ENCODE measurements at places on chromosomes 5 and 9. TPM values are rescaled to one million over a fixed set of nuclear protein-coding genes. Genes with fewer than 3 reads are reported as not detected.
A peak's percentile ranks its signal among the peaks of the same experiment; 100 is the strongest.

Gene LHX6
- total RNA-seq, result 0.12 TPM

Gene GPX8
- not detected for total RNA-seq

DNA sequence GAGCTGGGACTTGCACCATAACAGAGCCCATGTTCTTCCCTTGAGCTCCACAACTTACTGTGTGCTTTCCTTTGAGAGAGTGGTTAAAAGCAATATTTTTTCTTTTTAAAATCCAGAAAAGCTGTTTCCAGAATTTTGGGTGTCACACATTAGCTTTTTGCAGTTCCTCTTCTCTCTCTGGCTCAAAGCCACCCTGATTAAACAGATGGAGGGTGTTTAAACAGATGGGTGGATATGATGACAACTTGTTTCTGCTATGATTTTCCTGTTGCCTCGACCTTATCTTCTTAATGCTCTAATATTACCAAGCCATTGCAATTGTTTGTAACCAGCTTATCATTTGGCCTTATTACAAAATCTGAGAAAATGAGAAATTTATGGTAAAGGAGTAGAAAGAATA is 22.9 kb upstream of the CFAP95 start:
- peaks cover 17% of the 10 kb centered on the region for H3K27me3 ChIP-seq
- no peak overlapping the region for H3K4me3 ChIP-seq
- no peaks in the 10 kb centered on the region for H3K36me3 ChIP-seq
- H3K4me1 ChIP-seq, result peaks cover 4% of the 10 kb centered on the region

Gene IGFBPL1
- total RNA-seq, result not detected

Gene FAM221B
- total RNA-seq, result not detected

Gene SPATA31E1
- total RNA-seq, result not detected

Gene MLANA
- not detected for total RNA-seq

Gene TRIM14
- 45.2 TPM for total RNA-seq

Gene OTP
- total RNA-seq, result not detected

Gene GPR151
- not detected for total RNA-seq

DNA sequence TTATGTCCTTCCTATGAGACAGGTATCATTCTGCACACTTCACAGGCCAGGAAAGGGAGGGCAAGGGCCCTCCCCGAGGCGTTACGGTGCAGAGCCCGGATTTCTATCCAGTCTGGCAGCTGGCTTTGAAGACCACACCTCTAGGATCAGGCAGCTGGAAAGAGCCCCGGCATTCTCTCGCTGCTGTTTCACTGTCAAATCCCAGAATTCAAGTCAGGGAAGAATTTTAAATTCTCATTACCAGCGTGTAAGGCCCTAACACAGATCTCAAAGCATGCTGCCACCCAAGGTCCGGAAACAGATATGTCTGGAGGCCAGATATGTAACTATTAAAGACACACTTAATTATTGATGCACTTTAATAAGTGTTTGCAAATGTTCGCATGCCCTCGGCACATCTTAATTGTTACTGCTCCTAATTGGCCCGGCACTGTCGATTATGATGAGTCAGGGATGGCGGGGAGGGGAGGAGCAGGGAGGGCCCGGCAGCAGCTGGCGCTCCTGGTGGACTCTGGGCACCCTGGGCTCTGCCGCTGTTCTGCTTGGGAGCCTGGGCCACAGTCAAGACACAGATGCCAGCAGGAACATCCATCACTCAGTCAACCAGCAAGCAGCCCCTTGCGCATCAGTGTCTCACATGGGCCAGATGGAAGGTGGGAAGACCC is 76.3 kb upstream of the BARHL1 start:
- no peak for DNase-seq
- no peak overlapping the region for H3K4me3 ChIP-seq
- no peaks in the 10 kb centered on the region for H3K36me3 ChIP-seq
- no peak overlapping the region for H3K27ac ChIP-seq

DNA sequence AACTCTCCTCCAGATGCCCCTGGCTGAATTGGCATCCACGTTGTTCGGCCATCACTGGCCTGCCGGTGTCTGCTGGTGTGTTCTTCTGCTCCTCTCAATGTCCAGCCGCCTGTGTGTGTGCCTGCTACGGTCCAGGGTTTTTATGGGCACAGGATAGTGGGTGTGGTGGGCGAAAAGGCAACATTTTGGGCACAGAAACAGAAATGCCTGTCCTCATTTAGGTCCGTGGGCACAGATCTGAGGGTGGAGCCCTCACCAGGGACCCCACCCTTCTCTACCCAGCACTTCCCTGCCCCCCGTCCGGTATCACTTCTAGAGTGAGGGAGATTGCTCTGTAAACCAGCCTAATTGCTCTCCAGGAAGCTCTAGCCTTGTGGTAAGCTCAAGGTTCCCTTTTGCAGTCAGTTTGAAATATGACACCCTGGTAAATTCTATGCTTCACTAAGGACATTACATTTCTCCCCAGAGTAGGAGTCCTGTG is 410.1 kb downstream of the MAT2B start:
- no peak overlapping the region for H3K4me3 ChIP-seq
- no peaks in the 10 kb centered on the region for H3K27me3 ChIP-seq
- H3K36me3 ChIP-seq, result no peaks in the 10 kb centered on the region
- H3K27ac ChIP-seq, result peak overlapping the region; percentile 28
- H3K4me1 ChIP-seq, result no peaks in the 10 kb centered on the region
- DNase-seq, result no peak

DNA sequence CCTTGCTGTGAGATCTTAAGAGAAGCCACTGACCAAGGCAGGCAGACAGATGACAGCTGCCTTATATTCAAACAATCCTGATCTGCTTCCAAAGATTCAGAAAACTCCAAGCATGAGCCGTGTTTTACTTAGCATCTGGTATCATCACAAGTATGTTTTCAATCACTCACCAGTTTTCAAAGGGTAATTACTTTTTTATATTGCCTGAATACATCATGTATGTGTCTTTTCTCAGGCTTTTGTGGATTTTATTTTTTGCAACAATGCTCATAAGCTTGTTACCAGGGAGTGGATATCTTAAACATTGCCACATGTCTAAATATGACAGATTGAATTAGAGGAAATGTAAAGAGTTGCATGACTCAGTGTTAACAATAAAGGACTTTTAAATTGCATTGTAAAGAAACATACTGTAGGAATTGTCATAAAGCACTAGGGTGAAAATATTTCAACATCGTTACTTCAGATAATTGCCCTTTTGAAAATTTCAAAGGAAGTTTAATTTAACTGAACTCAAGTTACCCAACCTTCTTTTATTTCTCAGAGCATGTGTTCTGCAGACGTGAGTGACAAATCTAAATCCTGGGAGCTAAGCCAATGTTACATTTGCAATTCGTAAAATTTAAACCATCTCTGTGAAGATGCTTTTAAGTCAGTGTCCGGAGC is 326.1 kb downstream of the PLK2 start:
- no peaks in the 10 kb centered on the region for H3K4me1 ChIP-seq
- H3K4me3 ChIP-seq, result no peak overlapping the region
- no peaks in the 10 kb centered on the region for H3K36me3 ChIP-seq
- H3K27me3 ChIP-seq, result no peaks in the 10 kb centered on the region

GRCh38 chr9:84667571-84668195 is 1.8 kb upstream of the NTRK2 start:
- no peak for DNase-seq
- no peaks in the 10 kb centered on the region for H3K36me3 ChIP-seq
- peaks cover 59% of the 10 kb centered on the region for H3K27me3 ChIP-seq

DNA sequence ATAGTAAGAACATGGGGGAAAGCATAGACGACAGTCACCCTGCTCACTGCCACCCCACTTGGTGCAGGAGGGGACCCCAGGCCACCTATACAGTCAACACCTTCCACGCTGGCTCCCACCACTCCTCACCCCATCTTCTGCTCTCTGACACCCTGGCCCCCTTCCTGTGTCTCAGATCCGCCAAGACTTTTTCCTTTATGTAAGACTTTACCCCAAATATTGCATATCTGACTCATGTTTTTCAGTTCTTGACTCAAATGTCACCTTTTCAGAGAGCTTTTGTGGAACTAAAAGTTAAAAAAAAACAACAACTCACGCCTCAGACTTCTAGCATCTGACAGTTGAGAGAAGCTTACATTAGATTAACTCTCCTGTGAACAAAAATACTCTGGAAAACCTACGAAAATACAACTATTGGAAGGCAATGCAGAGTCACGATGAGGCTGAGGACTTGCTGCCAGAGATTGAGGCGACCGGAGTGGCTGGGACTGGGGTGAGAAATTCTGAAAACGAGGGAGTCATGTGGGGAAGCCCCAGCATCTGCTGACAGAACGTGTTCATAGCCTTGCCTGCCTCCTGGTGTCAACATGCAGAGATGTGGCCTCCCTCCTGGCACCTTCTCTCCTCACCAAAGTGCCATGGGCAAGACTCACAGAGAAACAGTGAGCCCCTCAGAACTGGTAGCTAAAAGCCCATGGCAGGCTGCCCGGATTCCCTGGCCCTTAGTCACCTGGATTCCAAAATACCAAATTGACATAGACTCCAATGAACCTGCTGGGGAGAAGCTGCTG is 22.4 kb upstream of the FCN2 start:
- DNase-seq, result peak; percentile 18
- peaks cover 4% of the 10 kb centered on the region for H3K4me1 ChIP-seq
- H3K27ac ChIP-seq, result peak overlapping the region; percentile 90
- H3K4me3 ChIP-seq, result no peak overlapping the region

DNA sequence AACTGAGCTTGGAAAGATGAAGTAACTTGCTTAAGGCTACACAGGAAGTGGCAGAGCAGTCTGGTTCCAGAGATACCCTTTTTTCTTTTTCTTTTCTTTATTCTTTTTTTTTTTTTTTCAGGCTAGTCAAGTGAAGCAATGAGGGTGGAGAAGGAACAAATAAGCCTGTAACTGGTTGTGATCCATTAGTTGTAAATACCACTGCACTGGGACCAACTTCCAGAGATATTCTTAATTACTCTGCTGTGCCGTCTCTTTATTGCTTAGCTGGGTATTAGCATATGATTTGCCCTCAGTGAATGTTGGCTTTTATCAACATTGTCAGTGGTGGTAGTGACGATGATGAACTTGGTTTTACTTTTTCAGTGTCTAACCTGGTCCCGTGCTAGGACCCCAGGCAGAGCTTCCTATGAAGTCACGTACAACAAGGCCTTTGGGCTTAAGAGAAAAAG is 26.7 kb downstream of the LNPEP start:
- peaks cover 72% of the 10 kb centered on the region for H3K4me1 ChIP-seq
- no peaks in the 10 kb centered on the region for H3K27me3 ChIP-seq
- peak overlapping the region; percentile 72 for H3K4me3 ChIP-seq
- no peak for DNase-seq

DNA sequence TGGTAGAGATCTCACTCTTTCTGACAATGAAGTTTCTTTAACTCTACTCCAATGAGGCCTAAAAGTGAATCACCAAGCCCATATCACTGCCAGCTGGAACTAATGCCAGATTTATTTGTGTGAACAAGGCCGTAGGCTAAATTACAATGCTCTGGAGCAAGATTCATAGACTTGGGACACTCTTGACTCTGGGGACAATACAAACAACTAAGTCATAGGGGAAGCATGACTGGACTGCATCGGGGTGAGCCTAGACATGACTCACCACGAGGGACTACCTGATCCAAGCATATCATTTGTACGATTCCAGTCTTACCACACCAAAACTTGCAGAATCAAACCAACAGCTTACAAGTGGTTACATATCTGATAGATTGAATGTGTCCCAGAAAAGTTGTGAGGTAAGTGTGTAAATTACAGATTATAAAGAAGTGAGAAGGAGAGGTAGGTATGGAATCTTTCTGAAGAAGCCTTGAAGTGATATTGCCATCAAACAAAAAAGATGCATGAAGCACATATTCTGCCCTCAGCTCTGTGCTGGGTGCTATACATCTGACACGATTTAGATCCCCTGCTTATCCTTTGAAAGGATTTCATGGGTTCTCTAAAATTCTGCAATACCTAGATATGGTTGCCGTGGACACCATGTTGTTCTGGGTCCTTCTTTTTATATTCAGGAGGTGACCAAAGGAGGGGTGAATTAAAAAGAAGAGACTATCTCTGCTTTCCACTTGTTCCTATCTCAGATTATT is 199.3 kb upstream of the PDE4D start:
- no peaks in the 10 kb centered on the region for H3K27me3 ChIP-seq
- no peaks in the 10 kb centered on the region for H3K4me1 ChIP-seq
- H3K27ac ChIP-seq, result no peak overlapping the region
- no peaks in the 10 kb centered on the region for H3K36me3 ChIP-seq

GRCh38 chr5:106454651-106455415 is 1215.9 kb downstream of the EFNA5 start:
- H3K36me3 ChIP-seq, result no peaks in the 10 kb centered on the region
- no peak overlapping the region for H3K4me3 ChIP-seq
- no peak for DNase-seq
- H3K4me1 ChIP-seq, result no peaks in the 10 kb centered on the region
- no peaks in the 10 kb centered on the region for H3K27me3 ChIP-seq

Gene OR13D1
- total RNA-seq, result not detected

Gene GPX3
- total RNA-seq, result not detected

GRCh38 chr9:95920017-95920416 is 44.5 kb downstream of the ERCC6L2 start:
- H3K36me3 ChIP-seq, result peaks cover 38% of the 10 kb centered on the region
- DNase-seq, result no peak
- no peak overlapping the region for H3K27ac ChIP-seq

Gene CNTLN
- 0.60 TPM for total RNA-seq

Gene IL9
- not detected for total RNA-seq

DNA sequence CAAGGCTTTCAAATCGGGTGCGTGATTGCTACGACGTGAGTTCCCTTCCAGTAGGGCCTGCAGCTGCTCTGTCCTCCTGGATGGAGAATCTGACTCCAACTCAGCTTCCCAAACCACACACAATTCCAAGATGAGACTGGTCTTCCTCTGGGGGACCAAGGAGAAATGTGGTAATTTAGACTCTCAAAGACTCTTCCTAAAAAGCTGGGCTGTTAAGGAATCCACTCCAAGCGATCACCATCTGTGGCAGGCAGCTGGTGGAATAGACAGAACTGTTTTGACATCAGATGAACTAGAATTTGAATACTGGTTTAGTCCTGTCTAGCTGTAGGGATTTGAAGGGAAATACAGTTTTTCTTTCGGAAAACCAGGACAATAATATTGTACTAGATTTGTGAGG is 130.7 kb upstream of the KLF4 start:
- no peaks in the 10 kb centered on the region for H3K4me1 ChIP-seq
- no peak overlapping the region for H3K27ac ChIP-seq
- no peak for DNase-seq
- no peak overlapping the region for H3K4me3 ChIP-seq
- H3K36me3 ChIP-seq, result no peaks in the 10 kb centered on the region
- H3K27me3 ChIP-seq, result no peaks in the 10 kb centered on the region

GRCh38 chr5:146068977-146069779 is 36.2 kb downstream of the PLAC8L1 start:
- no peak overlapping the region for H3K27ac ChIP-seq
- H3K4me1 ChIP-seq, result no peaks in the 10 kb centered on the region
- DNase-seq, result no peak

GRCh38 chr9:93599571-93600403 is 23.4 kb downstream of the PHF2 start:
- H3K27me3 ChIP-seq, result no peaks in the 10 kb centered on the region
- peaks cover 7% of the 10 kb centered on the region for H3K36me3 ChIP-seq
- DNase-seq, result no peak
- peaks cover 39% of the 10 kb centered on the region for H3K4me1 ChIP-seq
- H3K27ac ChIP-seq, result no peak overlapping the region
- H3K4me3 ChIP-seq, result no peak overlapping the region

- no peak overlapping the region for H3K4me3 ChIP-seq
- H3K4me1 ChIP-seq, result no peaks in the 10 kb centered on the region
- no peak overlapping the region for H3K27ac ChIP-seq
- H3K27me3 ChIP-seq, result peaks cover 6% of the 10 kb centered on the region
These were observed 230.9 kb downstream of the GADD45G start for GRCh38 chr9:89835666-89836065.

All from activated naive CD8-positive, alpha-beta T cell treated with anti-CD3 and anti-CD28 coated beads for 36 hours (primary cell).